ENCODE measurements at places on chromosomes 13 and 19.

GRCh38 chr19:1149259-1150045, 24.6 kb downstream of the SBNO2 start:
- DNase-seq: no peak

- no peak for DNase-seq
Measured at GRCh38 chr13:48401480-48401879, 11.4 kb downstream of the LPAR6 start.

DNA sequence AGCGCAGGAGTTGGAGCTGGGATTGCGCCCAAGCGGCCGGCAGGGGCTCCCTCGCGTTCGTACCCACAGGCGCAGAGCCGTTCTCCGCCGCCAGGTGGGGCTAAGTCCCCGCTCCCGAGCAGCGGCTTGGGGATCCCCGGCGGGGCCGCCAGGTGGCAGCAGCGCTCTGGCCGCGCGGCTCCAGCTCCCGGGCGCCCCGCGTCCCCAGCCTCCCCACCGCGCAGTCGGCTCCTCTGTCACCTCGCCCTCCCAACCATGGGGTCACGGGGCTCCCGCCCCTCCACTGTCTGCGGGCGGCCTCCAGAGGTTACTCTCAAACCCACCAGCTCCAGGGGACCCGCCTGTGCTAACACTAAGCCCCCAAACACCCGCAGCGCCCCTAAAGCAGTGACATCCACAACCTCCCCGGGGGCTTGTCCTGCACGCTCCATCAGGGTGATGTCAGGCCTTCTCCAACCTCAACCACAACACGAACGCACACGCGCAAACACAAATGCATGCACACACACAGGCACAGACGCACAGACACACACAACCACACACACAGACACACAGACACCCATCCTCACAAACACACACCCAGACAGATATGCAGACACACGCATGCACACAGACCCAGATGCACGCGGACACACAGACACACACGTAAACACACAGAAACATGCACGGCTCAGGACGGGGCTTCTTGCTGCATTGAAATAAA, 18.4 kb upstream of the KCTD15 start:
- no peak for DNase-seq

DNA sequence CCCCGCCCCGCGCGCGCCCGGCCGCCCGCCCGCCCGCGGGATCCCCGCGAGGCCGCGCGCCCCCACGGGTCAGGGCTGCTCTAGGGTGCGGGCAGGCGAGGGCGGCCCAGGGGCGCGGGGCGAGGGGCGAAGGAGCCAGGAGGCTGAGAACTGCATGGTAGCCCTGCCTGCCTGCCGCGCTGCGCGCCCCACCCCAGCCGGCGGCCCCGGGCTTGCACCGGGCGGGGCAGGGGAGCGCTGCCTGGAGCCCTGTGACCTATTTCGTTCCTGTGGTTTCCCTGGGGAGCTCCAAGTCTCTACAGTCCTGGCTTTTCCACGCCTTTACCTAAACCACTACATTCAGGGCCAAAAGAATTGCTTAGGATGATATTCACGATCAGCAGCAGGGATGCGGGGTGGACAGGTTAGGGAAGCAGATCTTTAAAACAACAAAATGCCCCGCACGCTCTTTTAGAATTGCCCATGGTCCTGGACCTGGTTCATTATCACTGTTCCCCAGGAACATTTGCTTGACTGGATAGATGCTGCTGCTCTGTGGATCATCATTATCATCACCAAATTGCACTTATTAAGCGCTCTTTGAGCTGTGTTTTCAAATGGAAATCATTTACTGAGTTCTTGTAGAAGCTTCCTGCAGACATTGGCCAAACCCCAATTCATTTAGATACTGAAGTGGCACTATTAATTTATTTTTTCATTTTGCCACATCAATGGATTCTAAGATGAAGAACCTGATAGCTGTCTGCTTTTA, 421 bp upstream of the GPR12 start:
- no peak for DNase-seq

DNA sequence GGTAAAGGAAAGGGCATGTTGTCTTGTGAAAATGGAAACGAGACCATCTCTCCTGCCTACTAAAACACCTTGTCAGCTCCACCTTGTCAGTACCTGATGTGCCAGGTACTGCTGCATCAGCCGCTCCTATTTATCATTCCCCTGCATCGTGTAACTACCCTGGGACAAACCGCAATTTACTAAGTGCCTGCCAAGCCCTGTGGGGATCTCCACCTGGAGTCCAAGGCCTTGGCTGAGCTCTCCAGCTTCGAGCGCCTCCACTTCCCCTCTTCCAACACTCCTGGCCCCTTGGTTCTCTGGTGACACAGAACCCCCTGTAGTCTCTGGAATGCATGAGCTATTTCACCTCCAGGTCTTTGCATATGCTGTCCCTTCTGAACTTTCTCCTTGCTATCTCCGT, 25.9 kb upstream of the CCNP start:
- no peak for DNase-seq

- no peak for DNase-seq
Measured at GRCh38 chr19:8831832-8832131, 322 bp downstream of the ZNF558 start.

GRCh38 chr13:34139660-34140227, 321.8 kb downstream of the RFC3 start:
- no peak for DNase-seq

DNA sequence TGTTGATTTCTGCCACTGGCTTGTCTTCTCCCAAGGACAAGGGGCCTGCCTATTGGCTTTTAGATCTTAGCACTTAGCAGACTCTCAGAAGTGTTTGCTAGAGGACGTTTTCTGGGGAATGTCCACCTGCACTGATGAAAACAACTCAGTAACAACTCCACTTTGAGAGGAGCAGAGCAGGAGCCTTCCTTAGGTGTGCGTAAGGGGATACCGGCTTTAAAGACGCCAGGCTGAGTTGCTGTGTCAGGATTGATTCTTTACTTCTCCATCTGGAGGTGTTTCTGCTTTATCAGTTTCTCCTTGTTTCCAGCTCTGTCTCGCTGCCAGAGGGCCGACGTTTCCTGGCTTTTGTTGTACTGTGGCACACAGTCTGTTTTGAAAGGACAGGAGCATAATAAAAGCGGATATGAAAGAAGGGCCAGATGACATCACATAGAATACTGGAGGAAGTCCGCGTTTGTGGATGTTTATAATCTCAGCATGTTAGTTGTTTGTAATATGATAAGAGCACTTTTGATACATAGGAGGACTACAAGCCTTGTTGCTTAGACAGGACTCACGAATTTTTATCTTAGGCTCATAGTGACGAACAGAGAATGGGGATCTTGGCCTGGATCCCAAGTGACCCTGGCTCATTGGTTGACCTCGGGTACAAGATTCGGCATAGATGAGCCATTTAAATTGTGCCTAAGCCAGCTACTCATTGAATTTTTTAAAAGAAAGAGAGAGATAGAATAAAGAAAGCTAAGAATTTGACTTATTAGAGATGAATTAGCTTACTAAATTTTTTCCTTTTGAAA, 34.6 kb downstream of the COL4A2 start:
- DNase-seq: no peak

DNA sequence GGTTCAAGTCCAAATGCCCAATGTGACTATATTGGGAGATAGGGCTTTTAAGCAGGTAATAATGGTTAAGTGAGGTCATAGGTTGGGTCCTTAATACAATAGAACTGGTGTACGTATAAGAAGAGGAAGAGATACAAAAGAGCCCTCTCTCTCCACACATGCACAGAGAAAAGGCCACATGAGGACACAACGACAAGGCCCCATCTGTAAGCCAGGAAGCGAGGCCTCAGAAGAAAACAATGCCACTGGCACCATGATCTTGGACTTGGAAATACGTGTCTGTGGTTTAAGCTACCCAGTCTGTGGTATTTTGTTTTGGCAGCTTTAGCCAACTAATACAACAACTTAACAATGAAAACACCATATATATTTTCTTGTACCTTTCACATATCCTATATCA, 23.4 kb upstream of the RFC3 start:
- DNase-seq: no peak

GRCh38 chr13:42878721-42879120, 97.3 kb downstream of the FAM216B start:
- no peak for DNase-seq

GRCh38 chr19:24098359-24098758, 11.4 kb downstream of the ZNF254 start:
- no peak for DNase-seq

DNA sequence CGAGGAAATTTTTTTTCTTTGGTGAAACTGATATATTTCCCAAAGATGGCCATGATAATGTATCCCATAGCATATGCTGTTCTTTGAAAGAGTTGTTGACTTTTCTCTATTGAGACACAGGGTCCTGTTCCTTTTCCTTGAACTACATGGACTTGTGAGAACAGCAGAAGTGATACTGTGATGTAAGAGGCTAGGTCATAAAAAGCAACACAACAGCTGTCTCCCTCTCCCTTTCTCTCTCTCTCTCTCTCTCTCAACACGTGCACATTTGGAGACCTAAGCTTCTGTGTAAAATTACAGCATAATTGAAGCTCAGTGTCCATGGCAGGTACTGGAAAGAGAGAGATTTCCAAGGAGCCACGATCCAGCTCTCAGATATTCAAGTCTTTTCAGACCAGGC, 1712.4 kb downstream of the EFNB2 start:
- no peak for DNase-seq

DNA sequence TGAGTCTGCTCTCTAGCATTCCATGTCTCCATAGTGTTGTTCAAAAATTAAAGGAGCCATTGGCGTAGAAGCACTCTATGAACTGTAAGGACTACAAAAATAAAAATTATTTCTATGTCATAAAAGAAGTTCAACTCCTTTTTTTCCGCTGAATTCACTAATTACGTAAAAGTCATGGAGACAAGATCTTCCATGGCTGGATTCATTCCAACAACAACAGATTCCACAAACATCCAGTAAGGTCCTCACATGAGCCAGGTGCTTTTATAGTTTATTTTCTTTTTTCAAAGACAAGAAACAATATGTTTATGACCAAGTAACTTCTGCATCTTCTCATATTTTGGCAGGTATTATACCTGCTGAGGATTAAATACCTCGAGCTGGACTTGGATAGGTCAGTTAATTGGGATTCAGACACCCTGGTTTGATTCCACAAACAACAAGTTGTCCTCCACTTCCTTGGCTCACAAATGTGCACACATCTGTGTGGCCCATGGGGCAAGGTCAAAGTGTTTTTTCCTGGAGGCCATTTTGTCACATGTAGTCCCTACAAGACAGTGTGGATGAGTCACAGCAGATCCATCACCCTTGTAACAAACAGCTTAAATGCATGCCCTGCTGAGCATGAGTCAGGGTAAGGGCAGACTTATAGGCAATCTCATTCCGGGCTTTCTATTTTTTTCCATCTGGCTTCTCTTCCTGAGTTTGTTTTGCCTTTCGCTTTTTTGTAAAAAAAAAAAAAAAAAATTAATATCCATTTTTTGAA, 475.6 kb downstream of the COG6 start:
- peak; percentile 65 for DNase-seq

- no peak for DNase-seq
Measured at GRCh38 chr13:27440408-27440807, 10.0 kb downstream of the MTIF3 start.

DNA sequence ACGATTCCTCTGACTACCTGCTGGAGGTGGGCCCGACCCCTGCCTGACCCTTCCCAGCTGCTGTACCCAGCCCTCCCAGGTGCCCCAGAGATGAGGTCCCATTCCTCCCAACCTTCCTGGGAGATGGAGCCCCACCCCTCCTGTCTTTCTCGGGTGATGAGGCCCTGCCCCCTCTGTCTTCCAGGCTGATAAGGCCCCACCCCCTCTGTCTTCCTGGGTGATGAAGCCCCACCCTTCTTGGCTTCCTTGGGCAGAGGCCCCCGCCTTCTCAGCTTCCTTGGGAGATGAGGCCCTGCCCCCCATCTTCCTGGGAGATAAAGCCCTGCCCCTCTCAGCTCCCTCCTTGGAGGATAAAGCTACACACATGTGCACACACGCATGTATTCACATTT, 47.9 kb downstream of the CERS4 start:
- DNase-seq: no peak

GRCh38 chr19:12913851-12914690, 5.0 kb downstream of the SYCE2 start:
- DNase-seq: no peak
